ENCODE measurements at places on chromosomes 1 and 21. TPM values are rescaled to one million over a fixed set of nuclear protein-coding genes. Genes with fewer than 3 reads are reported as not detected.

- peaks cover 7% of the 10 kb centered on the region for H3K4me1 ChIP-seq
- no peak for DNase-seq
- H3K36me3 ChIP-seq = peaks cover 6% of the 10 kb centered on the region
Observed at GRCh38 chr1:155187456-155187891, 13.8 kb downstream of the TRIM46 start.

DNA sequence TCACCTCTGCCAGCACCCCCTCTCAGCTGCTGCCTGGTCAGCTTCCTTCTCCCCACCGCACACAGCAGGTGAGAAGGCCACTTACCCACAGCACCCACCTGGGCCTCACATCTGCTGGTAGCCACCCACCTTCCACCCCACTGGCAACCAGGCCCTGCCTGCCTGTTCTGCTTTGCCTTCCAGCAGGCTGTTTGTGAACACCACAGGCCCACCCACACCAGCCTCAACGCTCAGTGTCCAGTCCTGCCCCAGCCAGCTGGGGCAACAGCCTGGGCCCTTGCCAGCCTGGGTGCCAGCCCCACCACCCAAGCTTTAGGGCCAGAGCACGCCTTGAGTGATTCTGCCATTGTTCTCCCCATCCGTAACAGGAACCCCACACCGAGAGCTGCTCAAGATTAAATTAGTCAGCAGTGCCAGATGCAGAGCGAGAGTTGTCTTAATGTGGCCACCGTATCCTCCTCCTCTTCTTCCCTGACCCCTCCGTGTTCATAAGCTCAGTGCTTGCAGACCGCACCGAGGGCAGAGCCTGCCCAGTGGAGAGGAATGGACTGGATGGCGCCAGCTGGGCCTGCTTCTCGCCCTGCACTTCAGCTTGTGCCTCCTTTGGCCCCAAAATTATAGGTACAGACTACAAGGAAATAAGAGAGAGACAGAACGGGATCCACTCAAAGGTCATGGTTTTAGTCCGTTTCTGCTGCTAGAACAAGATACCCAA, 120.3 kb upstream of the COL6A1 start:
- no peak overlapping the region for H3K4me3 ChIP-seq
- H3K4me1 ChIP-seq = no peaks in the 10 kb centered on the region
- DNase-seq = no peak
- no peaks in the 10 kb centered on the region for H3K27me3 ChIP-seq
- no peak overlapping the region for H3K27ac ChIP-seq

DNA sequence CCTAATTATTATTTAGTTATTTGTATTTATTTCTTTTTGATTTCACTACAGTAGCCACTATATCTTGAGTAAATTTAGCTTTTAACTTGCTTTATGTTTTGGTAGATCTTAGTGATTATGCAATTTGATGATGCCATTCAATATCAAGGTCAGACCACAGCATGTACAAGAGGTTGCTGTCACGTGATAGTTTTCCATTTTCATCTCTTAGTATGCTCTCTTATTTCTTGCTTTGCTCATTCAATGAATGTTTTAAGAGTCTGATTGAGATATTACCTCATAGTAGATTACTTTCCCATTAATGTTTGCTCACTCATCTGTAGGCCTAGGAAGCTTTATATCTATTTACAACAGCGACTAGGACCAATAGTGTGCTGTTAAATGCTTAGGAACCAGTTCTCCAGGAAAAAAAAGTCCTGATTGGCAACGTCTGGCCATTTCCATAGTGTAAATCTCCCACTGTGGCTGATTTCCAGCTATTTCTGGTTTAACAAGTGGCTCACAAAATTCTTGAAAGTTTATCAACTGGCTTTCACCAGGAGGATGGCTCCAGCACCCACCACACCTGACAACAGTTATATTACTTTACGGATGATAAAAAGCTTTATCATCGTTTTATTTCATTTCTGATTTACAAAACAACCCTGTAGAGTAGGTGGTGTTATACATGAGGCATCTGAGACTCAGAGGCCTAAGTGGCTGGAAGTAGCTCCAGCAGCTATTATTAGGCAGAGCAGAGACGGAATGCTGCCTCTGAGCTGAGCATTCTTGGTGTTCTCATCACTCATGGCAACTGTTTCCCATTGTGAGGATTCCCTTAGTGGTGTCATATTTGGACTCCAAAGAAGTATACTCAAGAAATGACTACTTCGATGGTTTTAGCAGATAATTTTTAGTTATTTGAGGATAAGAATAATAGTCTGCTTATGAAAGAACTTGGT, 235.2 kb downstream of the DISC1 start:
- no peak overlapping the region for H3K27ac ChIP-seq
- no peak overlapping the region for H3K4me3 ChIP-seq
- H3K36me3 ChIP-seq = no peaks in the 10 kb centered on the region
- H3K4me1 ChIP-seq = peaks cover 5% of the 10 kb centered on the region

GRCh38 chr1:165905853-165906252, 78.4 kb downstream of the UCK2 start:
- H3K27me3 ChIP-seq = no peaks in the 10 kb centered on the region
- H3K27ac ChIP-seq = no peak overlapping the region

- H3K27me3 ChIP-seq = no peaks in the 10 kb centered on the region
- no peak overlapping the region for H3K4me3 ChIP-seq
- no peaks in the 10 kb centered on the region for H3K36me3 ChIP-seq
- no peak for DNase-seq
- H3K27ac ChIP-seq = no peak overlapping the region
Observed at GRCh38 chr1:53574621-53575020, 115.4 kb downstream of the DMRTB1 start.

DNA sequence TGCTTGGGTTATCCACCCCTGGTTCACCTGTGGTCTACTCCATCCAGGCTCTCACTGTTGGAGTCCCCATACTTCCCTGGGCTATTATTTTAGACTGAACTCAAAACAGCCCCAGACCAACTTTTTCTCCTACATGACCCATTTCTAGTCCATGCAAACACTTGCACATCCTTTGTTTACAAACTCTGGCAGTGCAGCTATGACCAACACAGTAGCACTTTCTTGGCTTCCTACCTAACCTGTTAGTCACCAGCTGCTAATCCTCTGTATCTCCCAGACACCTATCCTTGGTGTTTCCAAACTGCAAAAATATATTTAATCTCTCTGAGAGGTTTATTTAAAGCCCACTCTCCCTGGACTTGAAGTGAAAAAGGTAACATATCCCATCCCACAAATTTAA, 90.8 kb downstream of the DDAH1 start:
- no peak for DNase-seq
- H3K4me1 ChIP-seq = no peaks in the 10 kb centered on the region
- peaks cover 2% of the 10 kb centered on the region for H3K27me3 ChIP-seq
- no peak overlapping the region for H3K27ac ChIP-seq

DNA sequence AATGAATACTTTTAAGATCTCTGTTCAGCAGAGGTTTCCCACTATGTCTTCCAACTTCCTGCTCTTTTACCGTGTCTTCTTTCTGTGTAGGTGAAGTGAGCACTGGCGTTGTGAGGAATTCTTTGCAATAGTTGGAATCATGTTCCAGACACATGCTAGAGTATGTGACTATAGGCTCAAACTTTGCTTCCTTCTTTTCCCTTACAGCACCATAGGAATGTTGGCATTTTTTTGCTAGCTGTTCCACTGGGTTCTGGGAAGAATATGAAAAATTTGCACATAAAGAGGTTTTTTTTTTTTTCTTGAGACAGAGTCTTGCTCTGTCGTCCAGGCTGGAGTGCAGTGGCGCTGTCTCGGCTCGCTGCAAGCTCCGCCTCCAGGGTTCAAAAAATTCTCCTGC, 15.7 kb upstream of the HUNK start:
- H3K36me3 ChIP-seq = no peaks in the 10 kb centered on the region
- no peak overlapping the region for H3K27ac ChIP-seq
- H3K4me3 ChIP-seq = no peak overlapping the region
- peaks cover 2% of the 10 kb centered on the region for H3K27me3 ChIP-seq
- DNase-seq = no peak

DNA sequence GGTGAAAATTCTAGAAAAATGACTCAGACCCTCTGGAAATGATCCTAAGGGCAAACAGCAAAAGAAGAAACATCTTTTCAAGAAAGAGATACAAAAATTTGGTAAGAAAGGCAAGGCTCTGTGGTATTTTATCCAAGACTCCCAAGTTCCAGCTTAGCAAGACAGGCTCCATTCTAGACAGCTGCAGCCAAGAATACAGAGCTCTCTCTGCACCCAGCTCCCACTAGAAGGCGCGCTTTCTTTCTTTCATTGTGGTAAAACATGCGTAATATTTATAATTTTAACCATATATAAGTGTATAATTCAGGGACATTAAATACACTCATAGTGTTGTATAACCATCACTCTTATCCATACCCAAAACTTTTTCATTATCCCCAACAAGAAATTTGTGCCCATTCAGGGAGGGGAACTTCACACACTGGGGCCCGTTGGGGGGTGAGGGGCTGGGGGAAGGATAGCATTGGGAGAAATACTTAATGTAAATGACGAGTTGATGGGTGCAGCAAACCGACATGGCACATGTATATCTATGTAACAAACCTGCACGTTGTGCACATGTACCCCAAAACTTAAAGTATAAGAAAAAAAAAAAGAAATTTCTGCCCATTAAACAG, 2.2 kb upstream of the HFM1 start:
- no peak for DNase-seq
- peaks cover 10% of the 10 kb centered on the region for H3K4me1 ChIP-seq
- H3K36me3 ChIP-seq = no peaks in the 10 kb centered on the region
- no peak overlapping the region for H3K27ac ChIP-seq

DNA sequence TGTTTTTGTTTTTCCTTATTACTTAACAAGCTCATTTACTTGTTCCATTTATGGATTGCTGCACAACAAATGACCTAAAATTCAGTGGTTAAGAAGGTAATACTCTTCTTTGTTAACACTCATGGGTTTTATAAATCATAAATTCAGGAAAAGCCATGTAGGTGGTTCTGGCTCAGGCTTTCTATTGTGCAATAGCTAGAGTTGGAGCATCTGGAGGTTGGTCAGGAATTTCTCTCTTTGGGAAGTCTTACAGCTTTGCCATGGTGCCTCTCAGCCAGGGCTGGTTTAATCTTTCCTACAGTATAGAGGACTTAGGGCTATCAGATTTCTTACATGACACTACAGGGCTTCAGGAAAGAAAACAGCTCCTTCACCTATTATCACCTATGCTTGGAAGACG, 1677.1 kb downstream of the KCNT2 start:
- no peaks in the 10 kb centered on the region for H3K27me3 ChIP-seq
- no peak overlapping the region for H3K4me3 ChIP-seq
- no peak for DNase-seq
- H3K36me3 ChIP-seq = no peaks in the 10 kb centered on the region
- no peak overlapping the region for H3K27ac ChIP-seq

GRCh38 chr1:219991919-219992318, 54.4 kb downstream of the EPRS1 start:
- H3K27me3 ChIP-seq = no peaks in the 10 kb centered on the region
- no peak overlapping the region for H3K4me3 ChIP-seq
- DNase-seq = no peak
- H3K4me1 ChIP-seq = no peaks in the 10 kb centered on the region

DNA sequence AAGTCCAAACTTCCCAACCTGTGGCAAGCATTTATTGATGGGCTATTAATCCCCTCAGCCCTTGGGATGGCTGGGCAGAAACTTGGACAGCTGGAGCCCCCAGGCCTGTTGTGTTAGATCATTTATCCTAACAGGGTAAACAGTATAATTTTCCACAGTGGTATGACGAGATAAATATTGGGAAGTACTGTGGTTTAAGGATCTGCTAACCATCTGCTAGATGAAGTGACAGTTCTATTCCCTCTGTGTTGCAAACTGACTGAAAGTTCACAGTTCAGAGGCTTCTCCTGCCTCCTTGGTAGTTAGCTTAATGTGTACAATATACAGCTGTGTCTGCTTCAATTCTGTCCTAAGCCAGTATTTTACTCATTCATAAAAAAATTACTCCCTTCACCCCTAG, 127.5 kb upstream of the CHODL start:
- no peak overlapping the region for H3K4me3 ChIP-seq
- H3K36me3 ChIP-seq = no peaks in the 10 kb centered on the region
- no peaks in the 10 kb centered on the region for H3K27me3 ChIP-seq
- no peak for DNase-seq
- no peaks in the 10 kb centered on the region for H3K4me1 ChIP-seq

GRCh38 chr1:40478276-40478675, 1.2 kb downstream of the ZFP69 start:
- peaks cover 16% of the 10 kb centered on the region for H3K4me1 ChIP-seq
- H3K36me3 ChIP-seq = peaks cover 20% of the 10 kb centered on the region
- no peak for DNase-seq
- peak overlapping the region; percentile 88 for H3K4me3 ChIP-seq
- no peaks in the 10 kb centered on the region for H3K27me3 ChIP-seq

GRCh38 chr1:172971241-172971640, 79.5 kb downstream of the TNFSF18 start:
- no peak for DNase-seq
- no peaks in the 10 kb centered on the region for H3K4me1 ChIP-seq
- H3K27ac ChIP-seq = no peak overlapping the region
- H3K36me3 ChIP-seq = no peaks in the 10 kb centered on the region
- no peak overlapping the region for H3K4me3 ChIP-seq

DNA sequence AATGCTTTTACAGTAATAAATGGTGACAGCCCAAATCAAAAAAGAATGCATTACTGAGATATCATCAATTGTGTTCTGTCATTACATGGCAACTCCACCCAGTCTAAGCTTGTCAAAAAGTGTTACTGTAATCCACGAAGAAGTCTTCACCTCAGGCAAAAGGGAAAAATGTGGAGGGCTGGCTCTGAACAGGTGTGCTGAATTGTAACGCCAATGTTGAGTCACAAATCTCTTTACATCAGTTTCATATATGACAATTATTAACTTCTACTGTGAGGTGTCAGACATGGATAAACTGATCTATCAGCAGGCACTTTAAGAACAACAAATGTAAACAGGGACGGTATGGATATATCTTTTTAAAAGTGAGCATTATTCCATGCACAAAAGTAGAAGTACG, 98.5 kb upstream of the DMRTA2 start:
- H3K36me3 ChIP-seq = peaks cover 3% of the 10 kb centered on the region
- no peak overlapping the region for H3K4me3 ChIP-seq
- no peak for DNase-seq
- no peak overlapping the region for H3K27ac ChIP-seq
- no peaks in the 10 kb centered on the region for H3K4me1 ChIP-seq

DNA sequence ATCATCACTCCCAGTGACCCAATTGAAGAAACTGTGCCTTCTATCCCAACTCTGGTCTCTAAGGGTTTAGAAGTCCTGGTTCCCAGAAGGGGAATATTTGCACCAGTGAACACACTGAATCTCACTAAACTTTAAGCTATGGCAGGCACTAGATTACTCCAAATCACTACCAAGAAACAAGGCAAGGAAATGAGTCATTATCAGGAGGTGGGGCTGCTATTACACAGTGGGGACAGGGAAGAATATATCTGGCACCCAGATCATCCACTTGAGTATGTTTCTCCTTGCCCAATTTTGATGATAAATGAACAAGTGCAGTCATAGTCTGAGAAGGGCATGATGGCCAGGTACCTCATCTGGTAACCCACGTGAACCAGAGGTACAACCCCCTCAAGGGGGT, 7.0 kb downstream of the MRPL9 start:
- no peaks in the 10 kb centered on the region for H3K4me1 ChIP-seq
- no peaks in the 10 kb centered on the region for H3K27me3 ChIP-seq
- no peak for DNase-seq
- no peak overlapping the region for H3K27ac ChIP-seq
- H3K36me3 ChIP-seq = peaks cover 46% of the 10 kb centered on the region
- no peak overlapping the region for H3K4me3 ChIP-seq

OR2T35 gene
- total RNA-seq = not detected

NBPF20 gene
- 3.3 TPM for total RNA-seq

EPHX1 gene
- total RNA-seq = 0.47 TPM

LDLRAD1 gene
- total RNA-seq = not detected

FCN3 gene
- total RNA-seq = not detected

OR2T11 gene
- total RNA-seq = not detected

ACTL8 gene
- not detected for total RNA-seq

CBS gene
- 0.39 TPM for total RNA-seq

All from CD4-positive, alpha-beta T cell (primary cell).